Breast epithelium (tissue), 4 donors: ENCODE measurements at places on chromosomes 7 and 10. TPM values are rescaled to one million over a fixed set of nuclear protein-coding genes. Genes with fewer than 3 reads are reported as not detected.

- no peaks in the 10 kb centered on the region for H3K27me3 ChIP-seq
- DNase-seq: no peak
- H3K4me3 ChIP-seq: no peak overlapping the region
- H3K27ac ChIP-seq: no peak overlapping the region
- no peaks in the 10 kb centered on the region for H3K36me3 ChIP-seq
These were observed 105.5 kb upstream of the SGCE start for GRCh38 chr7:94761451-94761850.

GRID1 gene
- total RNA-seq: 8.5 TPM

GALNT17 gene
- 9.9 TPM for total RNA-seq

DNA sequence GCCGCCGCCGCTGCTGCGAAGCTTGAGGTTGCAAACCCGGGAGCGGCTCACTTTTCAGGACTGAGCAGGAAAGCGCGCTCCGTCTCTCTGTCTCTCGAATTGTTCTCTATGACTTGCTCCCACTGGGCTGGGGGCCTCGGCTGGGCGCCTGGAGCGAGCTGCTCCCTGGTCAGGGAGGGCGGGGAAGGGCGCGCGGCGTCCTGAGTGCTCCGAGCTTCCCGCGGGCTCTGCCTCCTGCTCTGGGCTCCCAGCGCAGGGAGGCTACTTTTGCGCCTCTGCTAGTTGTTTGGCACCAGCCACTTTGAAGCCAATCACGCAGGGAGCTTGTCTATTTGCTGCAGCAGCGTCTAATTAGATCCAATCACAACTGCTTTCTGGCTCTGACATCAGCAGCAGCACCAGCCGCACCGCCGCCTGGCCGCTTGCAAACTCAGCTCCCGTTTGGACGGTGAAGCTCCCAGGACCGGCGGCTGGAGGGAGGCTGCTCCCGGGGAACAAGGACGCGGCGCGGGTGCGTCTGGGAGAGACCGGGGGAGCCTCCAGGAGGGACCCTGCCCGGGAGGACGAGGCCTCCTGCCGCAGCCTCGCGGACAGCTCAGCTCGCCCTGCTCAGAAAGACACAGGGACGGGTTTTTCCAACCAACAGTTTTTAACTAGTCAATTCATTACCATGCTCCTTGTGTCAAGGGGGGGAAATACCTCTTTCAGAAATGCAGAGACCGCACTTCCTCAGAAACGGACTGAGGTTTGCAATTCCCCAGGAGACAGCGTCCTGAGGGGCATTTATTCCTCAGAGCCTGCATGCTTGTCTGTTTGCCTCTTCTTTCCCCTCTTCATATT is at the start of gene ADARB2:
Gene ADARB2 (minus strand): TSS at position 304 of the 840 bp plus-strand sequence.
- H3K4me3 ChIP-seq: peak within 1 kb of the TSS; percentile 35
- no peak within 1 kb of the TSS for H3K27ac ChIP-seq
- DNase-seq: no peak
- H3K27me3 ChIP-seq: peaks cover 87% of the 10 kb centered on the region
- H3K4me1 ChIP-seq: peaks cover 5% of the 10 kb centered on the region

DNA sequence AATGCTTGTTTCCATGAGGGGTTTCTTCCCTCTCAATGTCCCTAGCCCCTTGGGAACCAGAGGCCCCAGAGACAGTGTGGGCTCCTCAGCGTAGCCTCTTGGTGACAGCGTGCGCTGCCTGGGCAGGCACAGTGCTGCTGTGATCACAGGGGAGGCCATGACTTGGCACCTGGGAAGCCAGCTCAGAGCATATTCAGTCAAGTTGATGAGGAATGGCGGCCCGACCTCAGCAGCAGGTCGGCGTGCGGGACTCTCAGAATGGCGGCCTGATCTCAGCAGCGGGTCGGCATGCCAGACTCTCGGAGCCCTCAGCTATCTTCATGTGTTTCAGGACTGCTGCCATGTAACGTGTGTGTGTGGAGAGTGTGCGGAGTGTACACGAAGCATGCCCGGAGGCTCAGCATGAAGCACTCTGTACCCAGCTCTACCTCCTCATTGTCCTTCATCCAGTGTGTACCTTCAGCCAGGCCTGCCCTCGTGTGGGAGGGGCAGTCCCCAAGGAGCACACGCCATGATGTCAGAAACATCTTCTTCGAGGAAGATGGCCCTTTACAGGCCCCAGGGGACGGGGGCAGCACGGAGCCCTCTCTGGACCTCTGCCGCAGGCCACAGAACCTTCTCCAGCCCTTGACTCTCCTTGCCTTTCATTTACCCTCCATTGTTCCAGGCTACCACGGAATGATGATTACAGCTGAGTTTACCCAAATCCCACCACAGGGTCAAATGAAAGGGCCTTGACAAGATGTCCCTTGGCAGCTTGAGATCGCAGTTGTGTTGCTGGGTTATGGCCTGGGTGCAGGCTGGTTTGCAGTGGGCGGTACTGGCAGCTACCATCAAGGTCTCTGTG is 130.4 kb downstream of the SMURF1 start:
- H3K4me1 ChIP-seq: no peaks in the 10 kb centered on the region
- no peak for DNase-seq
- H3K27me3 ChIP-seq: no peaks in the 10 kb centered on the region
- no peak overlapping the region for H3K27ac ChIP-seq
- H3K36me3 ChIP-seq: peaks cover 15% of the 10 kb centered on the region
- H3K4me3 ChIP-seq: no peak overlapping the region

TCF7L2 gene
- total RNA-seq: 44.2 TPM
